ENCODE measurements at places on chromosomes 4 and X.

DNA sequence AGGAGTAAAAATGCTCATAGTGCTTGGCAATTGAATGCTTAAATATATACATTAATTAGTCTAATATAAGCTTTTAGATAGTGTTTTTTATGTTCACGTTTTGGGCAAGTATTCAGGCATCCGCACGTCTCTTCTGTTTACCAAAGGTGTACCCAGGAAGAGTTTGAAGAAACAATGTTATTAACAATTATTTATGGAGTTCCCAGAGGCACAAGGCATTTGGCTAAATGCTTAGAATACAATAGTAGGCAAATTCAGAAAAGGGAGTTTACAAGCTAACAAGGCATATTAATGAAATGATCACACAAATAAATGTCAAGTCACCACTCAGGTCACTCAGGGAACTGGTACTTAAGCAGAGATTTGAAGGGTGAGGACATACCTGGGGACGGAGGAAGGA is 294.8 kb downstream of the TENM3 start:
- no peak for DNase-seq

DNA sequence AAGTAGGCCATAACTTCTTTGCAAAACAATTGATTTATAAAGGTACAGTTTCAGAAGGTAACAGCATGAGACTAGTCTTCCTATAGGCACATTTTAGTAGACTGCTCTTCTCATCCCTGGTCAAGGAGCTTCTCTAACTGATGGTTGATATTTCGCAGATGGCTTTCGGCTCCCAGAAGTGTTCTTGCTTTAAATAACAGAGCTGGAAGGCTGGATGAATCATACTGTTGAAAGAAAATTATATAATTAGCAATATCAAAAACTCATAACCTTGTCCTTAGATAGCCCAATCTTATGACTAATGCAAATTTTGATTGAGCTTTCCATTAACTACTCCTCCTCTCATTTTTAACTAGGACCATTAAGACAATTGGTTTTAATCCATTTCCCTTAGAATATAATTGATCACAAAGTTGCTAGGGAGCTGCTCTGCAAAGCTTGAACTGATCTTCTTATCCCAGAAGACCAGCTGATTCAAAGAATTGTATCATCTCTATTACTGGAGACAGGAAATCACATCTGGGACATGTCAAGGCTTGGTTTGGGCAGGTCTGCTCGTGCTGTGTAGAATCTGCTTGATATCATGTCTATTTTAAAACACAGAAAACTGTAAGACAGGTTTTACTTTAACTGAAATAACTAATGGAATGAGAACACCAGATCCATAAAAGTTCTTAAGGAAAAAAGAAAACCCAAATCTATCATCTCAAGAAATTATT is 38.6 kb downstream of the CENPU start:
- peak; percentile 17 for DNase-seq

GRCh38 chr4:15805583-15806517 is 27.7 kb downstream of the CD38 start:
- peak; percentile 69 for DNase-seq

- DNase-seq = peak; percentile 76
Measured at GRCh38 chr4:143558823-143559756, 45.6 kb downstream of the SMARCA5 start.

DNA sequence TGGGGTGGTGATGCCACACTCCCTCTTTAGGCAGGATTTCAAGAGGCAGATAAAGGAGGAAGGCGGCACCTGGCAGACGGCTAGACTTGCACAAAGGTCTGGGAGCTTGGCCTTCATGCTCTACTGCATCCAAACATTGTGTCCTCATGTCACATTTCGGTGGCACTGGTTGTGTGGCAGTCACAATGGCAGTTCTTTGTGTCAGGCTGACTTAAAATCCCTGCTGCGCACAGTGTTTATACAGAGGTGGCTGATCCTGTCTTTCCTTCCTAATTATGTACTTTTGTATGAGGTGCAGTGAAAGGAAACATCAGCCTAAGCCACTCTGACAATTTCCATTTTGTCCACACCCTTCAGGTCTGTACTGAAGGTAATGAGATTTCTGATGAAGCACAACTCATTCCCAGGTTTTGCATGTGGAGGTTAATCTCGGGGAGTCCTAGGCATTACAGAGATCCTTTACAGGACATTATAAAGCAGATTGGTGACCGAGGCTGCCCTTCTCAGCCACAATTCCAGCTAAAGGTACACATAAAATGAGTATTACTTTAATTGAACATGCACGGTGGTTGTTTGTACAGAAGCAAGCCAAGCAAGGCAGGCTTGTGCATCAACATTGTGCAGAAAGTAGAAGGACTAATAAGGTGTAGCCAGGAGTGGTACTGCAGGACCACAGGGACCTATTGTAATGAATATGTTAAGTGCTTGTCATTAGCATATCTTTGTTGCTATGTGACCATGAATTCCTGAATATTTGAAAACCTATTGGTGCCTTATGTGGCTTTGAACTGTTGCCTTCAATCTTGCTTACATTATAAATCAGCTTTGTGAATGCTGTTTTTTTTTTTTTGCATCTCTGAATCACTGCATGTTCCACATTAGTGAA is 147.6 kb downstream of the STK32B start:
- no peak for DNase-seq

All from cardiac muscle cell (in vitro differentiated cells and primary cell).